Large intestine (tissue), 12 donors: ENCODE measurements at places on chromosomes 11 and 22. TPM values are rescaled to one million over a fixed set of nuclear protein-coding genes. Genes with fewer than 3 reads are reported as not detected.
A peak's percentile ranks its signal among the peaks of the same experiment; 100 is the strongest.

Gene PRODH
- polyA plus RNA-seq = 197 TPM

Gene MAP6
- polyA plus RNA-seq = 20.1 TPM

Gene PDE2A
- polyA plus RNA-seq = 15.1 TPM

Gene CREBZF
- polyA plus RNA-seq = 88.5 TPM

Gene E2F8
- 17.7 TPM for polyA plus RNA-seq

GRCh38 chr22:37920126-37920525 is 14.0 kb downstream of the MICALL1 start:
- H3K4me3 ChIP-seq = no peak overlapping the region
- no peak overlapping the region for H3K27ac ChIP-seq
- no peaks in the 10 kb centered on the region for H3K27me3 ChIP-seq
- peaks cover 63% of the 10 kb centered on the region for H3K36me3 ChIP-seq

DNA sequence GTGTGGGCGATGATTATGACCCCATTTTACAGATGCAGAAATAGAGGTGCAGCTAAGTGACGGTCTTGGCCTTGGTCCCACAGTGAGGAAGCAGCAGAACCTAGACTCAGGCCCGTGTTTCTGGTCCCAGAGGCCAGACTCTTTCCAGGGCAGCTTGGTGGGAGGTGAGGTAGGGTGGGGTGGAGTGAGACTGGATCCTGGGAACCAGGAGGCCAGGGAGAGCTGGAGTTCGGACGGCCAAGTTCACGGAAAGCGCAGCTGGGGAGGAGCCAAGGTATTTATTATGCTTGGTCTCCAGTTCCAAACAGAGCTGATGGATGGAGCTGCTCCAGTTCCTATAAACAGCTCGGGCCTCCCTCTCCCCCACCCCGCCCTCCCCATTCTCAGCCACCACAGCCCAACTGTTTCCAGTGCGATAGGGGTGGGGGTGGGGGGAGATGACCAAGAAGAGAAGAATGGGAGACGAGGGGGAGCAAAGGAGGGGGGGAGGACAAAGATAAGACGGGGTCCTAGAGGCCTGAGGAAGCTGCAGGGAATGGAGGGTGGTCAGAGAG is 16.2 kb downstream of the LRRC32 start:
- H3K27me3 ChIP-seq = no peaks in the 10 kb centered on the region
- peaks cover 1% of the 10 kb centered on the region for H3K36me3 ChIP-seq
- no peak overlapping the region for H3K4me3 ChIP-seq
- peak; percentile 69 for DNase-seq
- peak overlapping the region; percentile 68 for H3K27ac ChIP-seq

DNA sequence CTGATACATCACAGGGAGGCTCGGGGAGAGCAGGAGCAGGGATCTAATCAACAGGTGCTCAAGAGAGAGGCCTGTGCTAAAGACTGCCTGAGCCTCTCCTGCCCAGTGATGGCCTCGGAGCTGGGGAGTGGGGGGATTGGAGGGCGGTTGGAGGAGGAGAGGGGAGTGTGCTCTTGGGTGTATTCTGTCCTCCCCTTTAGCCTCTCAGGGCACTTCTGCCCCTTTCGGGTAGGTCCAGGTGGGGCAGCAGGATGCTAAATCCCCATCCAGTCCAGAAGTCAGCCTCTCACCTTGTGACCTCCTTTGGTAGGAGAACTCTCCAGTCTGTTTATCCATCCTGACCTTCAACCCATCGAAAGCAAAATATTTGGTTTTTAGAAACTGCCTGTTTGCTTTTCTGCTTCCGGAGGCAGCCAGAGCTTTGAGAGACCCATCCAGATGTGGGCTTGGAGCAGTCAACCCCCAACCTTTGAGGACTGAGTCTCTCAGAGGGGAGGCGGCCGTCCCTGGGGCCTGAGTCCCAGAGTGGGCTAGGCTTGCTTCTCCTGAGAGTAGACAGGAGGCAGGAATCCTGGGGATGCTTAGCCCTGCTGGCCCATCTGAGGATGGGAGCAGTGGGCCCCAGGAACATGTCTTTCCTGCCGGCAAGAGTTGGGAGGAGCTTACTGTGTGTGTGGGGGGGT is 105.2 kb upstream of the SYT13 start:
- peaks cover 26% of the 10 kb centered on the region for H3K27me3 ChIP-seq
- peak overlapping the region; percentile 36 for H3K27ac ChIP-seq
- no peaks in the 10 kb centered on the region for H3K4me1 ChIP-seq
- H3K36me3 ChIP-seq = no peaks in the 10 kb centered on the region

- no peaks in the 10 kb centered on the region for H3K27me3 ChIP-seq
- peaks cover 5% of the 10 kb centered on the region for H3K36me3 ChIP-seq
- no peaks in the 10 kb centered on the region for H3K4me1 ChIP-seq
- no peak overlapping the region for H3K4me3 ChIP-seq
Measured at GRCh38 chr11:17298302-17298701, 21.8 kb downstream of the NUCB2 start.

DNA sequence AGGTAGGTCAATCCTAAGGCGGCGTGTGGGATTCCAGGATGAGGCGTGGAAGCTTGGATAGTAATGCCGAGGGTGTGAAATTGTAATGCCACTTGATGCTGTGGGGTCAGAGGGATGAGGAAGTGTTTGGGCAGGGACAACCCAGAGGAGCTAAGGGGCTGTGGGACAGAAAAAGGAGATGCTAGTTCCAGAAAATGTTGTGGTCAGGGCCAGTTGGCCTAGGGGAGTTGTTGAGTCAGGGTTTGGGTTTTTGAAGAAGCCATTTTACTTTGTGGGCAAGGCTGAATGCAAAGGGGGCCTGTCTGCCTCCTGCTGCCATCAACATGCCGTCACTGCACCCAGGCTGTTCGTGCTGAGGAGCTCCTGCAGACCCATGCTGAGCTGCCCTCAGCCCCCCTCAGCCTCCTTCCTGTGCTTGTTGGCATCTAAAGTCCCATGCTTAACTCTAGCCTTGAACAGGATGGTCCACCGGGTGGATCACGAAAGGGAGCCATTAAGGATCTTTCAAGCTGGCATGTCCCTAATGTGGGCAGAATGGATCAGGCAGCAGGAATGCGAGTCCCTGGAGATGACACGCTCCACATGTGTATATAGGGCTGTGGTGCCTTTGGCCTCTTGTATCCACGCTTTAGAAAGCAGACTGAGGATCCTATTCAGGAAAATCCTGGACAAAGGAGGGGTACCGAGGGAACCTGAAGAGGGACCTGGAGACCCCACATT is 2.1 kb downstream of the C11orf16 start:
- H3K4me1 ChIP-seq = peaks cover 3% of the 10 kb centered on the region
- no peaks in the 10 kb centered on the region for H3K27me3 ChIP-seq
- no peak for DNase-seq
- peaks cover 2% of the 10 kb centered on the region for H3K36me3 ChIP-seq

DNA sequence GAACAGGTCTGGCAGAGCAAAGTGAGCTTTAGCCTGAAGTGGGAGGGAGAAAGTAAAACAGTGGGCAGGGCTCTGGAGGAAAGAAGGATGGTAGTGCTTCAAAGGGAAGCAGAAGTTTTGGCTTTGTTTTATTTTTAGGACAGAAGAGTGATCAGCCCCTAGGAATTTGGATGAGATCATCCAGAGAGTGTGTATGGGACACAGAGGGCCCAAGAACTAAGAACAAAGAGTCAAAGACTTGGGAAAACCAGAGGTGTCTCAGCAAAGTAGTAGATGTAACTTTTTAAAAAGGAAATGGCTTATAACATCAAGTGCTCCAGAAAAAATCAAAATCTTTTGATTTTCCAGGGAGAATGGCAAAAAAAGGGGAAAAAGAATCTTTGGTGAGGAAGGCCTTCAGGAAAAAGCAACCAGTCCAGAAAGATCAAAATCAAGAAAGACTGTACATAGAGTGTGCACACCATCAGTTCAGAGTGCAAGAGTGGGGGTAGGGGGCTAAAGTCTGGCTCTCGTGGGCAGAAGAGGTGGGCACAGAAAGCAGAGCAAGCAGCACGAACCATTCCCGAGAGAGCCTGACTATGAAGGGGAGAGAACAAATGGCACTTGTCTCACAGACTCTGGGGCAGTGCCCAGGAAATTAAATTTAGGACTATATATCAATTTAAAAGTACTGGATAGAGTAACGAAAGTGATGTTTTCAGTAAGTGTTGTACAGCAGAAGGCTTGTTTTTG is 30.0 kb downstream of the MAPK1 start:
- DNase-seq = no peak
- no peaks in the 10 kb centered on the region for H3K27me3 ChIP-seq
- H3K36me3 ChIP-seq = no peaks in the 10 kb centered on the region
- H3K4me3 ChIP-seq = no peak overlapping the region

GRCh38 chr11:11291041-11292015 is 61.7 kb downstream of the CSNK2A3 start:
- DNase-seq = no peak
- no peaks in the 10 kb centered on the region for H3K4me1 ChIP-seq
- peaks cover 9% of the 10 kb centered on the region for H3K27me3 ChIP-seq
- no peak overlapping the region for H3K4me3 ChIP-seq
- no peaks in the 10 kb centered on the region for H3K36me3 ChIP-seq

DNA sequence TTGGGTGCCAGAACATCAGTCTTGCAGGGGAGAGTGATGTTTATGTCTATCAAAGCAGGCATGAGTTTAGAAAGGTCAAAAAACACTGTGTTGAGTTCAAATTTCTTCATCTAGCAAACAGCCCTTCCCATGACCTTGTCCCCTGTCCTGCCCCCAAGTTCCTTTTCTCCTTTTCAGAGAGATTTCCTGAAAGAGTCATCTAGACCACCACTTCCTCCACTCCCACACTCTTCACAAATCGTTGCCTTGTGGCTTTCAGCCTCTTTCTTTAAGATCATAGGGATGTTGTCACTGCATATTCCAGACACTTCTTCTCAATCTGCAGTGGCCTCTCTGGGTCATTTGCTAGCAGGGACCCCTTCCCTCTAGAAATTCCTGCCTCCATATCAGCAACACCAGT is 290.5 kb downstream of the TENM4 start:
- no peak overlapping the region for H3K4me3 ChIP-seq
- DNase-seq = no peak
- H3K27me3 ChIP-seq = no peaks in the 10 kb centered on the region
- H3K27ac ChIP-seq = no peak overlapping the region
- H3K4me1 ChIP-seq = no peaks in the 10 kb centered on the region

GRCh38 chr11:65794570-65795510 is 8.0 kb downstream of the OVOL1 start:
- H3K27ac ChIP-seq = no peak overlapping the region
- peaks cover 51% of the 10 kb centered on the region for H3K4me1 ChIP-seq
- H3K4me3 ChIP-seq = no peak overlapping the region
- DNase-seq = no peak
- H3K27me3 ChIP-seq = no peaks in the 10 kb centered on the region

GRCh38 chr11:84091212-84091986 is 805.2 kb upstream of the CCDC90B start:
- no peak for DNase-seq
- no peak overlapping the region for H3K4me3 ChIP-seq
- H3K36me3 ChIP-seq = no peaks in the 10 kb centered on the region
- H3K27ac ChIP-seq = no peak overlapping the region
- no peaks in the 10 kb centered on the region for H3K4me1 ChIP-seq
- no peaks in the 10 kb centered on the region for H3K27me3 ChIP-seq

DNA sequence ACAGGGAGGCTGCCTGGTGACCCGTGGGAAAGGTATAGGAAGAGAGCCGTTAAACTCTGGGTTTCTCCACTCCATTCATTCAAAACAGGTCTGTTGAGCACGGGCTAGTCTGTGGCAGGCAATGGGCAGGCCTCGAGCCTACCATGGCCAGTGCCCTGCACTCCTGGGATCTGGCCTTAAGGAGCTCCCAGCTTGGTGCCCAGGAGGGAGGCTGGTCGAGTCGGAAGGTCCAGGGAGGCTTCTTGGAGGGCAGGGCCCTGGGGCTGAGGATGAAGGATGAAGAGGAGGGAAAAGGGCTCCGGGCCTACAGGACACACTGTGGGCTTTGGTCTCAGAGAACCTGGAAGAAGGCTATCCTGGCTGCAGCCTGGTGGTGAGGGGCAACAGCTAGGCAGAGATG is 41.9 kb upstream of the MN1 start:
- peaks cover 9% of the 10 kb centered on the region for H3K4me1 ChIP-seq
- peaks cover 7% of the 10 kb centered on the region for H3K36me3 ChIP-seq
- no peaks in the 10 kb centered on the region for H3K27me3 ChIP-seq
- no peak for DNase-seq

- no peak for DNase-seq
- no peaks in the 10 kb centered on the region for H3K4me1 ChIP-seq
- H3K27ac ChIP-seq = no peak overlapping the region
- no peak overlapping the region for H3K4me3 ChIP-seq
- H3K27me3 ChIP-seq = no peaks in the 10 kb centered on the region
Measured at GRCh38 chr22:47073075-47073474, 310.6 kb downstream of the TBC1D22A start.

- no peaks in the 10 kb centered on the region for H3K36me3 ChIP-seq
- no peak overlapping the region for H3K4me3 ChIP-seq
- no peaks in the 10 kb centered on the region for H3K27me3 ChIP-seq
- no peak for DNase-seq
Measured at GRCh38 chr11:124784051-124784450, 16.2 kb downstream of the MSANTD2 start.

DNA sequence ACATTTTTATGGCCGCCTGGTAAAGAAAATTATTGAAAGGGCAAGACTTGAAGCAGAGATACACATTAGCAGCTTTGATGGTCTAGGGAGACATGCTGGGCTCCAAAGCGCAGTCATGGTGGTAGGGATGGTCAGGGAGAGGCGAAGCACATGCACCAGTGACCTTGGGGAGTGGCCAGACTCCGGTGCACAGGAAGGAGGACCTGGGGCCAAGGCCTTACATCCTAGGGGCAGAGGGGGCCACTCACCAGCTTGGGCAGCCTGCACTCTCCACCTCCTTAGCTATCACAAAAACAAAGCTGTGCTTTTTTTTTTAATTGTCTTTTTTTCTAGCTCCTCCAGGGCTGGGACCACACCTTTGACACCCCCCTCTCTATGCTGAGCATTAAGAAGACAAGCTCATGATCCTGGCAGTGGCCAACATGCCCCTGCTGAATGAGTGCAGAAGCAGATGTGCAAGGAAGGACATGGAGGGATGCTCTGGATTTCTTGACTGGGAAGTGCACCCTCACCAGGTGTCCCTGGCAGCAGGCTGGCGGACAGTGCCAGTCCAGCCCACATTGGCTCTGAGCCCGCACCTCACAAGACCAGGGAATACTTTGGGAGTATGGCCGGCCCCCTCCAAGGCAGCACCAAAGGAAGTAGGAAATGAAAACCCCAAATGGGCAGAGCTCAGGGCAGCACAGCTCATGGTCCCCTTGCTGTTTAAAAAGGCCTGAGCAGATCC is 619.9 kb downstream of the TBC1D22A start:
- DNase-seq = no peak
- no peaks in the 10 kb centered on the region for H3K36me3 ChIP-seq

DNA sequence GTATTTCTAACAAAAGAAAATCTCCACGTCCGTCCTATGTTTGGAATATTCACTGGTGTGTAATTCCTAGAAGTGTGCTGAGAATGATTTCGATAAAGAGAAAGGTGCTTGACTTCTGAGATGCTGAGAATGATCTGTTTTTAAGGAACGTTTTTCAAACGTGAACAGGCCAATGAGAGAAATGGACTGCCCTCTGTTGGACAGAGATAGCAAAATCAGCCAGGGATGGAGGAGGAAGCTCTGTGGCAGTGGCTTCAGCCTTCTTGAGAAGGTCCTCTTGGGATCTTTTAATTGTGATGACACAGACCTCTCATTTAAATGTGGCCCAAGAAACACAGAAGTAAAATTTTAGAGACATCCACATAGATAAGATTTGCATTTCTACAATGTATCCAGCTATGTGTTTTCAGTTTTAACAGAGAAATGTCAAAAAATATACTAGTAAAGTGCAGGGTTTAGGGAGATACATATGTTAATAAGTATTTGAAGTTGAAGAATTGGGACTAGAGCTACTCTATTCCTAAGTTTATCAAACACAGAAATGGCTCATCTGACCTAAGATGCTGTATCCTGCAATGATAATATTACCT is 84.0 kb upstream of the RCN1 start:
- no peak overlapping the region for H3K4me3 ChIP-seq
- no peaks in the 10 kb centered on the region for H3K4me1 ChIP-seq
- H3K36me3 ChIP-seq = no peaks in the 10 kb centered on the region
- H3K27ac ChIP-seq = no peak overlapping the region

GRCh38 chr11:133081020-133081419 is 451.3 kb downstream of the OPCML start:
- no peak overlapping the region for H3K27ac ChIP-seq
- H3K4me3 ChIP-seq = no peak overlapping the region
- peaks cover 3% of the 10 kb centered on the region for H3K4me1 ChIP-seq
- peaks cover 57% of the 10 kb centered on the region for H3K27me3 ChIP-seq
- H3K36me3 ChIP-seq = no peaks in the 10 kb centered on the region
